ENCODE measurements at places on chromosomes 16 and 17.

DNA sequence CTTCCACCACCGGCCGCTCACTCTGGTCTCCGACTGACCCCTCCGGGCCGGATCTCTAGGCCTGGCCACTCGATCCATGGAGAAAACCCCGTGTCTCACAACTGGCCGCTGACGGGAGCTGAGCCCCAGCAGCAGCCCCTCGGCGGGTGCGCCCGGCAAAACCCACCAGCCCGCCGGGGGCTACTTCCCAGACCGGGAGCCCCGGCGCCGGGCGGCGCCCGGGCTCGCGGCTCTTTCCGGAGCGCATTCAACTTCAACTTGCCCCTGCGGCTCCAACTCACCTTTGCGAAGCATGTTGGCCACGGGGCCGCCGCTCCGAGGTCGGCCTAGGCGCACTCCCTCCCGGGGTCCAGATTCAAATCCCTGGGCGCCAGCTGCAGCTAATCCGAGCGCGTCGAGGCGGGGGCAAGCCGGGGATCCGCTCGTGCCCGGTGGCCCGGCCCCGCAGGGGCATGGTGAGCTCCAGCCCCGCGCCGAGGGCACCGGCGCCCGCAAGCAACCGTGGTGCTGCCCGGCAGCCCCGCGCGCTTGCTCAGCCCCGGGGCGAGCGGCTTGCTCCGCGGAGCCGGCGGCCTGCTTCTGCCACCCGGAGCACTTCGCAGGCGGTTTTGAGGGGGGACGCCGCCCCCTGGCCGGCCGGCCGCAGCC, 438 bp downstream of the RTN4RL1 start:
- DNase-seq = no peak

DNA sequence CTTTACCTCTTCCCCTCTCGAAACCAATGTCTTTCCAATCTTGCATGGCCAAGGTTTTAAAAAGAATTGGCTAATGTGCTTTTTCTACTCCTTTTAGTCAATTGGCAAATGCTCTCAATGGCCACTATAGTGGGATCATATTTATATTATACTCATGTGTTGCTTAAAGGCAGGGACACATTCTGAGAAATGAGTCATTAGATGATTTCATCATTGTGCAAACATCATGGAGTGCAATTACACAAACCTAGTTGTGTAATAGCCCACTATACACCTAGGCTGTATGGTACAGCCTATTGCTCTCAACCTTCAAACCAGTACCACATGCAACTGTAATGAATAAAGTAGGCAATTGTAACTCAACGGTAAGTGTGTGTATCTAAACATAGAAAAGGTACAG, 180.9 kb downstream of the HS3ST3A1 start:
- no peak for DNase-seq

GRCh38 chr17:41015454-41015853, 6.5 kb upstream of the KRTAP3-1 start:
- no peak for DNase-seq

DNA sequence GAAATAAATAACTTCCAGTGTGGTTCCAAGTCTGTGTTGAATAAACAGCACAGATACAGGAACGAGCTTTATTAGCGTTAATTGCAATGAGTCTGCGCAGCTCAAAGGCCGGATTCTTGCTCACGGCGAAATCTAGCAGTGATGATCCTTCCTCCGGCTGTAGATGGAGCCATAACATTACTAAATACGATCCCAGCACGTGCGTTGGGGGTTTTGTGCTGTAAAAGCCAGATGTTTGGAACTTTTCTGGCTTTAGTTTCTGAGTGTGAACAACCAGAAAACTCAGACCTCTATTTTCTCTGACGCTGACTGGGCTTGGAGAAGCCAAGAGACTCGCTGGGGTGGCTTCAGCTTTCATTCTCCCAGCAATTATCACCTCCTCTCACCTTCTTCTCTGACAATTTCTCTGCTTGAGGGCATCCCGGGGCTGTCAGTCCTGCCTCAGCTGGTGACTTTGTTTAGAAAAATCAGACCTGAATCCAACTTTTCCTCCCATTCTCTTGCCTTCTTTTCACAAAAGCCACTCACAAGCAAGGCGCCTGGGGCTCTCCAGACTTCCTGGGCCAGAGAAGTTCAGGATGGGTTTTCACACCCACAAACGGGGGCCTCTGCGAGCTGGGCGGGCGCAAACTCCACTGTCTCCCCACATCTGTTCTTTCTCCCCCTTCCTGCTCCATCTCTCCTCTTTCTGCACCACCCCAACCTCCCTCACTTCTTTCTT, 47.1 kb upstream of the AKTIP start:
- DNase-seq = peak; percentile 75

DNA sequence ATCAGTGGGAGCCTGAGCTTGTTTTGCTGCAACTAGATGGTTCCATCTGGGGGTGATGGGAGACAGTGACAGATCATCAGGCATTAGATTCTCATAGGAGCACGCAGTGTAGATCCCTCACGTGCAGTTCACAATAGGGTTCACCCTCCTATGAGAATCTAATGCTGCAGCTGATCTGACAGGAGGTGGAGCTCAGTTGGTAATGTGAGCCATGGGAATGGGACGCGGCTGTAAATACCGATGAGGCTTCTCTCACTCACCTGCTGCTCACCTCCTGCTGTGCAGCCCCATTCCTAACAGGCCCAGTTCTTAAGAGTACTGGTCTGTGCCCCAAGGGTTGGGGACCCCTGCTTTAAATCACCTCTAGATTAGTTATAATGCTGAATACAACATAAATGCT, 137.5 kb upstream of the PLEKHM1 start:
- no peak for DNase-seq

DNA sequence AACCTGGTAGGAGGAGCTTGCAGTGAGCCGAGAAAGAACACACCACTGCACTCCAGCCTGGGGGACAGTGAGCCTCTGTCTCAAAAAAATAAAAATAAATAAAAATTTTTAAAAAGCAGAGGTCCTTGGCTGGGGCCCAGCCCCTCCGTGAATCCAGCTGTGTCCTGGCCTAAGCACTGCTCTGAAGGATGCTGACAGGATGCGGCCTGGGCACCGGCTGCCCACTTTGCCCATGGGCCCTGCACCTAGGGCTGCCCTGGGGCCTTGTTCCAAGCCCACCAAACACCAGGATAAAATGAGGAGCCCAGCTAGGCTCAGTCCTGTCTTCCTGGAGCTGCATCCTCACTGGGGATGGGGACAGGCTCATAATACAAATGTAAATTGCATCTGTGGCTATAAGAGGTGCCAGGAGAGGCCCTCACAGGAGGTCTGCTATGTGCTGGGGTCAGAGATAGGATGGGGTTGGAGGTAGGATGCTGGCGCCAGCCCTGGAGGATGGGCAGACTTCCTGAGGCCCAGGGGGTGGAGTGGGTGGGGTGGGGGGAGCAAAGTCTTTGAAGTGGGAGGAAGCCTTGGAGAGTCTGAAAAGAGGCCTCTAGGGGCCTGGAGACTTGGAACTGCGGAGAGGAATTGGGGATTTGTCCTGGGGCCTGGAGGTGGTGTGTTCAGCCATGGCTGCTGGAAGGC, 6.2 kb downstream of the C16orf89 start:
- no peak for DNase-seq

DNA sequence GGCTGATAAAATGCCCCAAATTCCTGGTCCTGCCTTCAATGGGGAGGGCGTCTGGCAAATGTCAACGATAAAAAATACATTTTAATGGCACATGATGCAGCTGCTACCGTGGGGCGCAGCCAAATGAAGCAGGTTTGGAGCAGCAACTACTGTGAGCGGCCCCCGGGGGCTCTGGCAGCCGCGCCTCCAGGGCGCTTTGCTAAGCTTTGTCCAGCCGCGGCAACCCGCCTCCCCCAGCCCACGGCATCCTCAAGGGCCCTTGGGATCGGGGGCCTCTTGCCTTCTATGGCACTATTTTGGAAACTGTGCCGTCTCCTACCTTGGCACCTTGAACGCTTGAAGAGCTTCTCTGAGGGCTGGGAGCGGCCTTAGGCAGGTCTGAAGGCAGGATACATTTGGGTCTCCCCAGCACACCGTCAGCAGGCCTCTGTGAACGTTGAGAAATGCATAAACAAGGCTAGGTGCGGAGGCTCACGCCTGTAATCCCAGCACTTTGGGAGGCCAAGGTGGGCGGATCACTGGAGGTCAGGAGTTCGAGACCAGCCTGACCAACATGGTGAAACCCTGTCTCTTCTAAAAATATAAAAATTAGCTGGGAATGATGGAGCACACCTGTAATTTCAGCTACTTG, 25.1 kb downstream of the TBX4 start:
- DNase-seq = no peak

DNA sequence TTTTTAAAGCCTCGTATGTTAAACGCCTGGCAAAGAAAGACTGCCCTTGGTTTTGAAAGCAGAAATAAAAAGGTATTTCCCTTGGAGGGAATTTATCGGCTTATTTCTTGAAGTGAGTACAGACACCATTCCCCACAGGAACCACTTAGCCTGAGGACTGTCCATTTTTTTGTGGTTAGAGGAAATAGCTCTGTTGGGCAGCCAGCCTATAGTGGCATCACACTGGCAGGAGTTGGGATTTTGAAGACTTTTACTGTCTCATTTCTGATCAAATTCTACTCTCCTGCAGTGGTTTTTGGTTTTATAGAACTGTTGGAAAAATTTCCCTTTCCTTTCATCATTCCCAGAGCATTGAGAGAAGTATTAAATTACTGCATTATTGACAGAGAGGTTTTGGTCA, 34.1 kb upstream of the CDC6 start:
- DNase-seq = no peak

DNA sequence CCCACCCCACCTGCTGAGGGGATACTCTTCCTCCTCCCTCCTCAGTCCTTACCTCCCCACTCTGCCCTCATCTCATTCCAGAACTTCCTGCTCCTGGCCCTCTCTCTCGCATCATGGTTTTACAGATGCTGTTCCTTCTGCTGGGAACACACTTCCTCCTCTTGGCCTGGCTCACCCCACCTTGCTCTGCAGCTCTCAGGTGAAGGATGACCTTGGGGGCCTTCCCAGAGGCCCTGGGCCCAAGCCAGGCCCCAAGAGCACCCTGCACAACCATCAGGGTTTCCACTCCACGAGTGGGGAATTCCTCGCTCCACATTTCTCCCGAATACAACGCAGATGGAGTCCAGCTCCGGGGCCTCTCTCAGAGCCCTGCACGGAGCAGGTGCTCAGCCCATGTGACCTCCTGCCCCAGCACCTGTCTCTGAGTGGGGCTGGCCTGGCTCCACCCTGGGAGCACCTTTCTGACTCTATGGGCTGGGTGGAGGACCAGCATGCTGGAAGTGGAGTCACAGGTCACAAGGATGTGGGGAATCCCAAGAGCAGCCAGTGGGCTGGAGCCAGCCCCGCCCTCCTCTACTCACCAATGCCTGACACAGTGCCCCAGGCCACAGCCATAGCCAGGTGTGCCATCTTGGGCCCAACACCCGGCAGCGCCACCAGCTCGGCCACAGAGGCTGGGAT, 4.5 kb downstream of the NTHL1 start:
- no peak for DNase-seq

DNA sequence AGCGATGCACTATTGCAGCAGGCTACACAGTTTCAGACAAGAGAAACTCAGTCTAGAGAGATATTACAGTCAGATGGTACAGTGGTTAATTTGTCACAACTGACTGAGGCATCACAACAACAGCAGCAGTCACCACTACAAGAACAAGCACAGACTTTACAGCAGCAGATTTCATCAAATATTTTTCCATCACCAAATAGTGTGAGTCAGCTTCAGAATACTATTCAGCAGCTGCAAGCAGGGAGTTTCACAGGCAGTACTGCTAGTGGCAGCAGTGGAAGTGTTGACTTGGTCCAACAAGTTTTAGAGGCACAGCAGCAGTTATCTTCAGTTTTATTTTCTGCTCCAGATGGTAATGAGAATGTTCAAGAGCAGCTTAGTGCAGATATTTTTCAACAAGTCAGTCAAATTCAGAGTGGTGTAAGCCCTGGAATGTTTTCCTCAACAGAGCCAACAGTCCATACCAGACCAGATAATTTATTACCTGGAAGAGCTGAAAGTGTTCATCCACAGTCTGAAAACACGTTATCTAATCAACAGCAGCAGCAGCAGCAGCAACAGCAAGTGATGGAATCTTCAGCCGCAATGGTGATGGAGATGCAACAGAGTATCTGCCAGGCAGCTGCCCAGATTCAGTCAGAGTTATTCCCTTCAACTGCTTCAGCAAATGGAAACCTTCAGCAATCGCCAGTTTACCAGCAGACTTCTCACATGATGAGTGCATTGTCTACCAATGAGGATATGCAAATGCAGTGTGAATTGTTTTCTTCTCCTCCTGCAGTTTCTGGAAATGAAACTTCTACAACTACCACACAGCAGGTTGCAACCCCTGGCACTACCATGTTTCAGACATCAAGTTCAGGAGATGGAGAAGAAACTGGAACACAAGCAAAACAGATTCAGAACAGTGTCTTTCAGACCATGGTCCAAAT, 34.1 kb downstream of the NQO1 start:
- DNase-seq = no peak

GRCh38 chr17:82320956-82321927, 3.8 kb upstream of the CD7 start:
- DNase-seq = no peak

DNA sequence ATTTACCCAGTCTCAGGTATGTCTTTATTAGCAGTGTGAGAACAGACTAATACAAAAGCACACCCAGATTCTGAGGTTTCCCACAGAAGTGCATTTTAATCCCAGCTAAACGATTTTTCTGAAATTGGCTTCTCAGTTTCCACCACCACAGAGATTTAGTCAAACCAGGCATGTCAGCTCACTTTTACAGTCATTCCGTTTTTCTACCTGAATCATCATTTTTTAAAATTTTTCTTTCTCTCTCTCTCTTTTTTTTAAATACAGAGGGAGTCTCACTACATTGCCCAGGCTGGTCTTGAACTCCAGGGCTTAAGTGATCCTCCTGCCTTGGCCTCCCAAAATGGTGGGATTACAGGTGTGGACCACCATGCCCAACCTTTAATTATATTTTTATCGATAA, 389.1 kb downstream of the HAPSTR1 start:
- no peak for DNase-seq

DNA sequence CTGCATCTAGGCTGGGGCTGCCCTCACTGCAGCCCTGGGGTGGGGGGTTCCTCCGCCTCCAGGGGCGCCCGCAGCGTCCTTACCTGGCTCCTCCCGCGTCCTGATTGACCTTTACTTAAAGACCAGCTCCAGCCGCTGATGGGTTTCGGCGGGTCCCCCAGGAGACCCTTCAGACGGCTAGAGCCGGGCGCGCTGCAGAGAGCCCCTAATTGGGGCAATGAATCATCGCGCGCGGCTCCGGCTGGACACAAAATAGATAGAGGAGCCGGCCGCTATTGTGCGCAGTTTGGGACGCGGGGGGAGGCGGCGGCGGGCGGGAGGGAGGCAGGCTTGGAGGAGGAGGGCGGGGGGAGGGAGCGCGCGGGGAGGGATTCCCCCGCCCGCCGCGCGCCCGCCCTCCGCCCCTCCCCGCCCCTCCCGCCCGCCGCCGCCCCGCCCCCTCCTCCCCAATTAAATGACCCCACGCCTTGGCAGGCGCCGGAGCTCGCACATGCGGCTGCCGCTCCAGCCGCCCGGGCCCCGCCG, 56.5 kb upstream of the CIBAR2 start:
- no peak for DNase-seq

All from NCI-H1417 treated with DMSO at 0.1 percent for 48 hours (cell line).